Muscle of leg (tissue), 16 donors: ENCODE measurements at places on chromosomes 11 and 22. TPM values are rescaled to one million over a fixed set of nuclear protein-coding genes. Genes with fewer than 3 reads are reported as not detected.

HOATZ gene
- total RNA-seq: not detected

MYBPC3 gene
- 0.13 TPM for total RNA-seq

MUC6 gene
- not detected for total RNA-seq

ARHGEF17 gene
- total RNA-seq: 23.8 TPM

KCNQ1 gene
- 0.84 TPM for total RNA-seq

SPI1 gene
- total RNA-seq: 3.6 TPM

MMP10 gene
- not detected for total RNA-seq

NTM gene
- 8.5 TPM for total RNA-seq

SERPING1 gene
- total RNA-seq: 31.4 TPM

SGSM1 gene
- 0.13 TPM for total RNA-seq

ZBTB3 gene
- total RNA-seq: 8.0 TPM

GLYAT gene
- total RNA-seq: not detected

GGTLC2 gene
- total RNA-seq: not detected

CBLIF gene
- not detected for total RNA-seq

RFPL1 gene
- not detected for total RNA-seq

DNA sequence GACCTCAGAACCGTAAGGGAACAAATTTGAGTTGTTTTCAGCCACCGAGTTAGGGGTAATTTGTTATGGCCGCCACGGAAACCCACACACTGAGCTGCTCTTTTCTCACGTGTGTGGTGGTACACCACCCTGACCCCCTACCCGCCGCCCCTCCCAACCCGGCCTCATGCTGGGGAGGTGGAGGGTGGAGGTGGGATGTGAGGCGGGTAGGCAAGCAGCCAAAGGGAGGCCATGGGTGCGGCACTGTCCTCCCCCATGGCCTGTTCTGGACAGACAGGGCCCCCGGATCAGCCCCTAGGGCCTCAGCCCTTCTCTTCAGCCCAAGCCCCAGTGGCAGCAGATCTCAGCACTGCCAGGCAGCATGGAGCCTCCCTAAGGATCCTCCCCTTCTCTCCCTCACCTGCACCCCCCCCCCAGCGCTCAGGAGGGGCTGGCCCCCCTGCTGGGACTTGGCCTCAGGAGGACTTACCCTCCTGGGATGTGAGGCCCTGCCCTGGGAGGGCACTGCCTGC, 7.9 kb downstream of the PRR5 start:
- DNase-seq: no peak

DNA sequence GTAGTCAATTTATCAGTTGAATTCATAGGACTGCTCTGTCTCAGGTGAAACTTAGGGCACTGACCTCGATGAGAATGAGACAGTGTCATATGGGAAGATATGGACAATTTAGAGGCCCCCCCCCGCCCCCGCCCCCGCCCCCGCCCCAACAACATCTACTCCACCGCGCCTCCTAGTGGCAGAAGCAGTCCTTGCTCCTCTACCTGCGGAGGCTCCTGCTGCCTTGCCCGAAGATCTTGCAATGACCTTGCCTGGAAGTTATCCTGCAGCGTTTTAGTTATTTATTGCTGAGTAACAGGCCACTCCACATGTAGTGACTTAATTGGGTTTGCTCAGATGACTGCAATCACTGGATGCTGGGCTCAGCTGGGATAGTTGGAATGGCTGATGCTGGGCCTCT, 15.2 kb downstream of the SERPINH1 start:
- no peak for DNase-seq

DNA sequence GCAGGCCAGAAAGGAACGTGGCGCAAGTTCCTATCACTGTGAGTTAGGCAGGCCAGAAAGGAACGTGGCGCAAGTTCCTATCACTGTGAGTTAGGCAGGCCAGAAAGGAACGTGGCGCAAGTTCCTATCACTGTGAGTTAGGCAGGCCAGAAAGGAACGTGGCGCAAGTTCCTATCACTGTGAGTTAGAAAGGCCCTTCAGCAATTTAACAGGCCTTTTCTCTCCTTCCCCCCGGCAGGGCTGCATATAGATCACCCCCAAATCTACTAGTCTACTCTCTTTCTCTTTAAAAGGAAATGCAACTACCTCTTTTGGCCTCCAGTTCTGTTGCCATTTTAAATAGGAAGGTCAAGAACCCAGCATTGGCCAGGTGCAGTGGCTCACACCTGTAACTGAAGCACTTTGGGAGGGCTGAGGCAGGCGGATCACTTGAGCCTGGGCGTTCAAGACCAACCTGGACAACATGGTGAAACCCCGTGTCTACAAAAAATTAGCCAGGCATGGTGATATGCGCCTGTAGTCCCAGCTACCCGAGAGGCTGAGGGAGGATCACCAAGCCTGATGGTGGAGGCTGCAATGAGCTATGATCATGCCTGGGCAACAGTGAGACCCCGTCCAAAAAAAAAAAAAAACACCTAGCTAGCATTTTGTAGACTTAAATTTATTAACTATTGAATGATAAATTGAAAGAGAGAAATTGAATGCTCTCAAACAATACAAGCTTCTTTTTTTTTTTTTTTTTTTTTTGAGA, 14.9 kb downstream of the FAM118B start:
- no peak for DNase-seq

DNA sequence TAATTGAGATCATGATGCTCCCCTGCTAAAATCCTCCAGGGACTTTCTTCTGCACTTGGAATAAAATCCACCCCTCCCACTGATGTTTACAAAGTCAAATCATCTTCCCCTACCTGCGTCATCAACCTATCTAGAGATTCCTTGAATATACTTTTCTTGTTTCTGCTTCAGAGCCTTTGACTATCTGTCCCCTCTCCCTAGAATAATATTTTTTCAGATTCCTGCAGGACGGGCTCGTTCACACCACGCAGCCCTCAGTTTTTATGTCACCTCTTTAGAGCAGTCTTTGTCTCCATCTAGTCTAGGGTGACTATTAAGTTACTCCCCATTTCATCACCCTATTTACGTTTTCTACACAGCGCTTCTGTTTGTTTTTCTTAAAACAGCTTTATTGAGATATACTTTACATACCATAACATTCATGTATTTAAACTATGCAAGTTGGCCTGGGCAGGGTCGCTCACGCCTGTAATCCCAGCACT, 94.8 kb upstream of the SESN3 start:
- DNase-seq: no peak

GRCh38 chr22:32777987-32778386, 23.5 kb upstream of the TIMP3 start:
- no peak for DNase-seq

GRCh38 chr11:84981301-84981700, 645.8 kb downstream of the DLG2 start:
- DNase-seq: no peak

DNA sequence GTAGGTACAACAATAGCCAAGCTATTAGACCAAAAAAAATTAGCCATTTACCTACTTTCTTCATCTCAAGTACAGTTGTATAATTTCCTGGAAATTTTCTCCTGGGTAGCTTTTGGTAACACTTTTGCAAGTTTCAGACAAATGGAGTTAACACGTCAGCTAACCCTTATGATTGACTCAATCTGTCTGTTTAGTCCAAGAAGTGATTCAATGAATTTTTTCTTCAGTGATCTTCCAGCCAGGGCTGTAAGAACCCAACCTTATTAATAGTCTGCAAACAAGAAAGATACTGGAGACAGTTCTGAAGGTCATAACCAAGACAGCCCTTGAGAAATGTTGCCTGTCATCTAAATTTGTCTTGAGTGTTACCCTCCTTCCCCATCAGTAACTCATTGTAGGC, 30.1 kb upstream of the FIBIN start:
- peak; percentile 34 for DNase-seq

- peak; percentile 4 for DNase-seq
Observed at GRCh38 chr11:108994887-108995286, 330.0 kb downstream of the DDX10 start.

GRCh38 chr11:34633990-34634693, 13.2 kb downstream of the EHF start:
- peak; percentile 45 for DNase-seq

GRCh38 chr22:37045958-37046357, 5.6 kb upstream of the KCTD17 start:
- no peak for DNase-seq

DNA sequence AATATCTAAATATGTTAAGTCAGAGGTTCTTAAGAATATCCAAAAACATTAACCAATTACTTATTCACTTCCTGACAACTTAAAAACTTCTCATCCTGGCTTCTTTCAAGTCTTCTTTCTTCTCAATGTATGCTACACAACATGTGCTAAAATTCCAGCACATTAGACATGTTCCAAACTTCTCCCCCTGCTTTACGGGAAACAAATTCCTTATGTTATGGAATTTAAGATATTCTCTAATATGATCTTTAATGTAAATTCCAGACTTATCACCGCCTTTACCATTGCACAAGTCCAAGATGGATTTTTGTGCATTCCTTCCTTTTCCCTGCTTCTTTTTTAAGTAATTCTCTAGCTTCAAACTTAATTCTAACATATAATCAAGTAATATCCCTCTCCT, 964.5 kb upstream of the CHORDC1 start:
- peak; percentile 32 for DNase-seq
